CD4-positive, alpha-beta T cell treated with Interleukin-6 at 100 ng/mL for 8 hours (primary cell): ENCODE measurements at places on chromosomes 4 and X.

- DNase-seq: no peak
Measured at GRCh38 chrX:13864264-13864663, 47.4 kb upstream of the GPM6B start.

DNA sequence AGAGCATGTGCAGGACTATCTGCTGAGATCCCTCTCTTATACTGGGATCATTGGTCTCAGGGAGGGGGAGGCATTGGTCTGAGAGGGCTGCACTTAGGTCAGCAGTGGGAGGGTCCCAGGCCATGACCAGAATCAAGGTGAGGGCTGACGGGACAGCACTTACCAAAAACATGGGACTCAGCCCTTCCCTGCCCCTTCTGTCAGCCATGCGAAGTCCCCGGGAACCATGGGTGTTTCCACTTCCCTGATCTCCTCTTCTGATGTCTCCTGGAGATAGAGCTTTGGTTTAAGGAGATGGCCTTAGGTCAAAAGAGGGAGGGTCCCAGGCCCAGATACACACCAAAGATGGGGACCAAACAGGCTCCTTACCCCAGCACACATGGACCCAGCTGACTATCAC is 12.9 kb upstream of the HSFX1 start:
- DNase-seq: no peak

DNA sequence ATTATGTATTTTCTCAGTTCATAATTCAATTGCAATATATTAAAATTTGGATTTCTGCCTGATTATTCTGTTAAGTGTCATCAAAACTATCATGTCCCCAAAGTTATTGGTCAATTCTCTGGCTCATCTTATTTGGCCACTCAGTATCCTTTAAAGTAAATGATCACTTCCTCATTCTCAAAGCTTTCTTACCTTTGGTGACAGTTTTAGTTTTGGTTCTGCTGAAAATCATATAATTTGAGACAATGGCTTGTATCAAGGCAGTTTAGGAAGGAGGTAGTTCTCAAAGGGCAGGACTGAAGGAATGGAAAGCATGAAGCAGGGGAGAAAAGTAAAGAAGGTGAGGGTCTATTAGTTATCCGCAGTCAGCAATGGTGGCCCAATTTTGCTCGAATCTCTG is 1832.1 kb downstream of the ARAP2 start:
- no peak for DNase-seq

GRCh38 chr4:137283737-137284136 is 248.6 kb downstream of the PCDH18 start:
- DNase-seq: no peak

GRCh38 chr4:10173754-10174749 is 57.5 kb upstream of the WDR1 start:
- no peak for DNase-seq

- no peak for DNase-seq
Measured at GRCh38 chr4:65498606-65499005, 171.7 kb downstream of the EPHA5 start.

DNA sequence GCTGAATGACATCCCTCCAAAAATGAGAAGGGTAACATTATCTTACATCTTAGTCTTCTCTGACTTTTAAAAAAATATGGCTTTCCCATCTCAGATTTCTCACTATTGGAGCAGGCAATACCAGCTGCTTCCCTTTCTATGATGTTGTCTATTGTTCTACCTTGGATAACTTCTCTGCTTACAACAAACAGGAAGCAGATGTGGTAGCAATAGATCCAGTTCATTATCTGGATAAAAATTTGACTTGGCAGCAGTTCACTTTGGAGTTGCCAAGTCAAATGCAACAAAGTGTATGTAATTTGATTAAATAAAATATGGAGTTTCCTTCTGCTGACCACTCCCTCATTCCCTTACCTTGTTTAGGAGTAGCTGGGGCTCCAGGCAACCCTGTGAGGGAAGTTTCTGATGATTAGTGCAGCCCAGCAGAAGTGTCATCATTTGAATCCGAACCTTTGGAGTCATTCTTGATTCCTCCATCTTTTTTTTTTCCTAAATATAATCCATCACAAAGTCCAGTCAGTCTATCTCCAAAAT is 72.0 kb upstream of the GPRIN3 start:
- no peak for DNase-seq

DNA sequence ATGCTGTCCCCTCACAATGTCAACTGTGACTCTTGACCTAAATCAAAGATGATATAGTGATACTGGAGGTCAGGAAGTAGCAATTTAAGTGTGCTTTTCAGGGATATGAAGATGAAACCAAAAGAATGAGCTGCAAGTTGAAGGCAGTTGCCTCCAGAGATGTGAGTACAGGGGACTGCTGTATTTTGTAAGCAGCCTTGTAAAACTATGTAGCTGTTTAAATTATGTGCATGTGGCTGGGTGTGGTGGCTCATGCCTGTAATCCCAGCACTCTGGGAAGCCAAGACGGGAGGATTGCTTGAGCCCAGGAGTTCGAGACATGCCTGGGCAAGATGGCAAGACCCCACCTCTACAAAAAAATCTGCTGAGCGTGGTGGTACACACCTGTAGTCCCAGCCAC is 15.1 kb upstream of the TNIP2 start:
- DNase-seq: no peak

GRCh38 chr4:22522206-22522605 is 6.3 kb upstream of the ADGRA3 start:
- DNase-seq: no peak

- no peak for DNase-seq
Measured at GRCh38 chr4:137200322-137200721, 332.0 kb downstream of the PCDH18 start.

- no peak for DNase-seq
Measured at GRCh38 chr4:182263562-182263961, 20.4 kb downstream of the TENM3 start.

- no peak for DNase-seq
Measured at GRCh38 chrX:122739770-122740169, 444.3 kb upstream of the GRIA3 start.

DNA sequence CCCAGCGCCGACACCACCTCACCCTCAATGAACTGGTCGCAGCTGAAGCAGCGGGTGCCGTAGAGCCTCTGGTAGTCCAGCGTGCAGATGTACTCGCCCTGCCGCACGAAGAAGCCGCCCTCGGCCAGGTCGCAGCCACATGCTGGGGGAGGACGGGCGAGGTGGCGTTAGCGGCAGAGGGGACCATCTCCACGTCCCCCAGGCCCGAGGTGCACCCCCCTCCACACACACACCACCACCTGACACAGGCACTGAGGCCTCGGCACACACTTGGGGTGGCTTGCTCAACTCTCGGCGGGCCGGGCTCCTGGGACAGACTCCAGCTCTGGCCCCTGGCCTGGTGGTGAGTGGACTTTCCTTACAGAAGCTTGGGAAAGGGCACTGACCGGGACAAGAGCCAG is 61.5 kb downstream of the ABLIM2 start:
- DNase-seq: no peak

DNA sequence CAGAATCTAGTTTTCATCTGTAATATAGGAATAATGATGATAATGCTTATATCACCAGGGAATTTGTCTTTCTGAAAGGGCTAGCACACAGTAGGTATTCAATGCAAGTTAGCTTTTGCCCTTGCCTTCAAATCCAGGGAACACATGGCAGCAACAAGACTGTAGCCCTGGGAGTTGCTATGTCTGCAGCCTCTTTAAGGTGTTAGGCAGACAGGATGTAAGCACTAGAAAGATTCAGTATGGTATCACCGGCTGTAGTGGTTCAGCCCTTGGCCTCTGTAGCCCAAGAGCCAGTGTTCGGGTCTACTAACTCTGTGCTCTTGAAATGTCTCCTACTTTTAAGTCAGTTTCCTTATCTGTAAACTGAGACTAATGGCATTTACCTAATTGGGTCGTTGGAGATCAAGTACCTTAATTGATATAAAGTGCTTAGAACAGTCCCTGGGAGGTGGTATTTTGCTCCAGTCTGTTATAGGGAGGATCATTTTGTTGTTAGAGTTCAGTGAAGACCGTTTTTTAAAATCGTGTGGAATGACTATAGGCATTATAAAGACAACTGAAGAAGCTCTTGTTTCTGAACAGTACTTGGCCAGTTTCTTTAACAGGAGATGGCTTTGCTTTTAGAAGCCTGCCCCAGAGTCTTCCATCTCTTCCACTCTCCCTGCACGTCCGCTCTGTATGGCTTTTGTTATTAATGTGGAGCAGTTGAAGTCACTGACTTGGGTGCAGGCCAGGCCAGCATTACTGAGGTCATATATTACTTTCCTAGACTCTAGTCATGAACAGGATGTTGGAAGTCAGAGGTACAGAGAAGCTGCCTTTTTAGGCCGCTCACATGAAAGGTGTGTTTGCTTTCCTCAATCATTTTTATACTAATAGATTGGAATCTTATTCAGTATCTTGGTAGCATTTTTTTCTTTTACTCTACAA is 44.8 kb downstream of the GAB1 start:
- DNase-seq: no peak

- DNase-seq: no peak
Measured at GRCh38 chrX:150690126-150690525, 3.1 kb upstream of the MTMR1 start.

DNA sequence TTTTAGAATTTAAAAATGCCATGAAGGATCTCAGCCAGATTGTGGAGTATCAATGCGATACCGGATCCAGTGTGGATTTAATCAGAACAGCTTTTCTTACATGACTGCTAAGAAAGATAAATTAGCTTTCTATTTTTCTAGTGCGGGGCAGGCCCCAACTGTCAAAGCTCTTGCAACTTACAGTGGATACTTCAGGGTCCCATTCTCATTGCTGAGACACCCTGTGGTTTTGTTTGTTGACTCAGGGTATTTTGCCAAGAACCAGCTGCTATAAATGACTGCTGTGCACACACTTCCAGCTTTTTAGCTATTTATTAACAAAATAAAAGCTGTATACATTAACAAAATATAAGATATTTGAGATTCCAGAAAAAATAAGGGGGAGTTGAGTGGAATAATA is 166.4 kb downstream of the DCLK2 start:
- no peak for DNase-seq

GRCh38 chr4:123398853-123399626 is 2.4 kb downstream of the SPRY1 start:
- peak; percentile 10 for DNase-seq

DNA sequence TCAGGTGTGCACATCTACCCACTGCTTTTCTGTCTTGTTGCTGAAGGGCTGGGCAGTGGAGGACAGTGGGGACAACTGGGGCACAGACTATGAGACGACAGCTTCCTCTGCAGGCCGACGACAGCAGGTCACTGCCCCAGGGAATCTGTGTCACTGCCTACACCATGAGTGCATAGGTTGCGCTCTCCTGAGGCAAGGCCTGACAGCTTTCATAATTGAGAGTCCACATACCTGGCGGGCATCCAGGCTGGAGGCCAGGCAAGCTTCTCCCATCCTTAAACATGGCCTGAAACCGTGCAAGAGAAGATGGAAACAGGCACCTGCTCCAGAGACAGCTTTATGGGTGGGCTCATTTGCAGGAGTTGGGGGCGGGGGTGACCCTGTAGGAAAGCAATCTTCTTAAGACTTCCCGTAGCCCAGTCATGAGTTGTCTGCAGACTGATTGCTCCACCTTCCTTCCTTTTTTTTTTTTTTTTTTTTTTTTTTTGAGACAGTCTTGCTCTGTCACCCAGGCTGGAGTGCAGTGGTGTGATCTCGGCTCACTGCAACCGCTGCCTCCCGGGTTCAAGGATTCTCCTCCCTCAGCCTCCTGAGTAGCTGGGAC is 2.9 kb downstream of the ANOS1 start:
- no peak for DNase-seq

GRCh38 chrX:20802036-20802435 is 535.3 kb upstream of the RPS6KA3 start:
- no peak for DNase-seq

GRCh38 chr4:148126825-148127224 is 315.4 kb downstream of the NR3C2 start:
- no peak for DNase-seq

GRCh38 chr4:72375073-72375736 is 193.8 kb downstream of the ADAMTS3 start:
- no peak for DNase-seq

GRCh38 chr4:7781366-7781765 is 158.3 kb downstream of the AFAP1 start:
- DNase-seq: no peak

- no peak for DNase-seq
Measured at GRCh38 chr4:10181745-10182445, 65.3 kb upstream of the WDR1 start.

DNA sequence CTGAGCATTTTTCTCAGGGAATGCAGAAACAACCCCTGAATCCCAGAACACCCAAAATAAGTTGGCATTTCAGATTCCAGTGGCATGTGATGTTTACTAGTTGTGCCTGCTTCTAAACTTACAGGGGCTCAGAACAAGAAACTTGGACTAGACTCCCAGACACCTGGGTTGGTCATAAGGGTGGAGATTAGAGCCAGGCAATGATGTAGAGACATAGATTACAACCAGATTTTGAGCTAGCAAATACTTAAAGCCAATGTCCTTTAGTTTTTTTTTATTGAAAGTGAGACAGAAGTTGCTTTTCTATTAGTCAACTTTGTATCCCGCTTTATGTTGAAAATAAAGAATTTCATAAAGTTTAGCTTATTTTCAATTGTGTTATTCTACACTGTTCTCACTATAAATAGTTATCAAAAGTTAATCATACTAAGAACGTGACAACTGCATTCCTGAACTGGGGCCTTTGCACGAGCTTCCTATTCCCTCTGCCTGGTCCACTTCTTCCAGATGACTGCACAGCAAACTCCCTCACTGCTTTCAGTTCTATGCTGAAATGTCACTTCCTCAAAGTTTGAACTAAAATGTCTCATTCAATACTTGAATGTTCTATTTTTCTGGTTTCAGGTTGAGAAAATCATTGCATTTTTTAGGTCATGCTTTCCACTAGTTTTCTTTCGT is 224.7 kb upstream of the PPP1R2C start:
- DNase-seq: no peak

- DNase-seq: no peak
Measured at GRCh38 chr4:138243369-138243768, 1.2 kb upstream of the SLC7A11 start.

- no peak for DNase-seq
Measured at GRCh38 chrX:69319376-69319775, 154.1 kb upstream of the PJA1 start.

DNA sequence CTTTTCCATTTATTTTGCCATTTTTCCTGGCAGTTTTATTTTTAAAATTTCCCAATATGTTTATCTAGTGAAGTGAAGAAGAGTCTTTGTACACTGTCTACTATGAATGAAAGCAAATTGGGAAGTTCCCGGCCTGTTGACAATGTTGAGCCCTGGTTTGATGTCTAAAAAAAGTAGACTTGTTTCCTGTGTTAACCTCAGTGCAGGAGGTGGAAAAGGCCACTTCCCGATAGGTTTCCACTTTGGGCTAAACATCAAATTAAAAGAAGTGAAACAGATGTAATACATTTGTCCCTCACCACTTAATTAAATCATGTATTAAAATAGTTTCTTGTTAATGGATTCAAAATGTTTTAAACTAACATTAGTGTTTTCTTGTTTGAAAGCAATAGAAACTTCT is 30.0 kb downstream of the BBS12 start:
- peak; percentile 24 for DNase-seq

DNA sequence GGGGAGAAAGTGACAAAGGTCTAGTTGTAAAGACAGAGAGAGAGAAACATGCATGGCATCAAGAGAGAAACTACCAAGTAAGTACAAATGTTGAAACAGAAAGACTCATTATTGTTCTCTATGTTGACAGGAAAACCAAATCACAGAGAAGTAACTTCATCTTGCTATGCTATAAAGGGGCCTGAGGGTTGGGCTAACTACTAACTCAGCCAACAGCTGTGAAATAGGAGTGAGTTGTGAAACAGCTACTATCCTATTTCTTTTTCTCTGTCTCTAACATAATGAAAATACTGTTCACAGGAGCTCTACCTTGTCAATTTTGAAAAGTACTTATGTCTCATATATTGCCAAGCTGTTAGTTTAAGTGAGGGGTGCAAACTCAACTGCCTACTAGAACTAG is 65.0 kb downstream of the MTMR8 start:
- DNase-seq: no peak
